ENCODE measurements at places on chromosomes 11 and 22.

DNA sequence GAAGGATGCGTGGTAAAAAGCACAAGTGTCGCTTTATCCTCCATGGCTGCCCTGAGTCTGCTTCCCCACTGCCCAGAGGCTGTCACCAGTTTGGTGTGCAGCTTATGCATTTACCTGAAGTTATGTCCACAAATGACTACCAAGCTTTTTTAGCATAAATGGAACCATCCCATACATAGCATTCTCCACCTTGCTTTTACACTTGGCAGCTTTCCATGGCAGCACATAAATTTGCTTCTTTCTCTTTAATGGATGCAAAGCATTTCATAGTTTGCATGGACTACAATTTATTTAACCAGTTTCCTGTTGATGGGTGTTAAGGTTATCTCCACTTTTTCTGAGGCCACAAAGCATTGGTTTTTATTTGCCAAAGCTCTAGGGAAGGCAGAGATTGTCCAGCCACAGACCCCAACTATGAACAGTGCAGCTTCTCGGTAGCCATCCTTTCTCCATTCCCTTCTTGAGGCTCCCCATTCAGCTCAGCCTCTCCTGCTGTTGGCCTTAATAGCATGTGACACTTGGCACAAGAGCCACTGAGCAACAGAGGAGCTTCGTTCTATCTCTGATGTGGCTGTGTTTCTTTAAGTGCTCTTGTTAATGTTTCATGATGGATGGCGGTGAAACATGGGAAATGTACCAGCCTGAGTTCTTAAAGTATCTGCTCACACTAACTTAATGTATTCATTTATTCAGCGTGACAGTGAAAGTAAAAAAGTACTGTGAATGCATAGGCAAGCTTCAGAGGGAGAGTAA, 59.8 kb upstream of the NAV2 start:
- no peak overlapping the region for H3K27ac ChIP-seq
- no peak overlapping the region for H3K4me3 ChIP-seq
- H3K4me1 ChIP-seq: no peaks in the 10 kb centered on the region
- no peak for DNase-seq

- DNase-seq: no peak
- H3K4me3 ChIP-seq: no peak overlapping the region
- no peak overlapping the region for H3K27ac ChIP-seq
- no peaks in the 10 kb centered on the region for H3K4me1 ChIP-seq
- peaks cover 34% of the 10 kb centered on the region for H3K27me3 ChIP-seq
- no peaks in the 10 kb centered on the region for H3K36me3 ChIP-seq
Observed at GRCh38 chr11:126501641-126502040, 146.2 kb downstream of the ST3GAL4 start.

- H3K27me3 ChIP-seq: no peaks in the 10 kb centered on the region
- no peak overlapping the region for H3K27ac ChIP-seq
Observed at GRCh38 chr11:106420686-106421085, 343.2 kb downstream of the AASDHPPT start.

- H3K36me3 ChIP-seq: peaks cover 3% of the 10 kb centered on the region
- H3K4me3 ChIP-seq: no peak overlapping the region
- no peak overlapping the region for H3K27ac ChIP-seq
- H3K4me1 ChIP-seq: no peaks in the 10 kb centered on the region
Observed at GRCh38 chr11:43830928-43831440, 49.6 kb upstream of the ALKBH3 start.

- H3K27me3 ChIP-seq: no peaks in the 10 kb centered on the region
- peak overlapping the region; percentile 79 for H3K4me3 ChIP-seq
- peaks cover 89% of the 10 kb centered on the region for H3K4me1 ChIP-seq
- DNase-seq: peak; percentile 86
Observed at GRCh38 chr22:46078241-46079092, 71.9 kb upstream of the PPARA start.

GRCh38 chr11:104130161-104130560, 33.8 kb downstream of the PDGFD start:
- H3K4me1 ChIP-seq: no peaks in the 10 kb centered on the region
- DNase-seq: no peak
- H3K27ac ChIP-seq: no peak overlapping the region
- H3K4me3 ChIP-seq: no peak overlapping the region
- no peaks in the 10 kb centered on the region for H3K36me3 ChIP-seq

DNA sequence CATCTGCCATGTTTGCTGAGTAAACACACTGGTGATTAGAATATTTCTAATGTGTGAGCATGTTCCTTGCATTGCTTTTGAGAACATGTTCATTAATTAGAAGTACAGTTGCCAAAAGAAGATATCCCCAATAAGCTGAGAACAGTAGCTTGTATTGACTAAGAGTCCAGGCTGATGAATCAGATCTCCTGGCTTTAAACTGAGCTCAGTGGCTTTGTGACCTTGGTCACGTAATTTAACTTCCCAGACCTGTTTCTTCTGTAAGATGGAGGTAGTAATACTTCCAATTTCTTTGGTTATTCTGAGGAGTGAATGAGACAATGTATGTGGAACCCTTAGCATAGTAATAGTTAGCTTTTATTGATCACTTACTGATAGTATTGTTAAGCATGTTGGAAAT, 61.9 kb downstream of the CYB5R2 start:
- H3K36me3 ChIP-seq: peaks cover 24% of the 10 kb centered on the region
- H3K4me1 ChIP-seq: peaks cover 18% of the 10 kb centered on the region
- no peaks in the 10 kb centered on the region for H3K27me3 ChIP-seq
- H3K4me3 ChIP-seq: no peak overlapping the region

DNA sequence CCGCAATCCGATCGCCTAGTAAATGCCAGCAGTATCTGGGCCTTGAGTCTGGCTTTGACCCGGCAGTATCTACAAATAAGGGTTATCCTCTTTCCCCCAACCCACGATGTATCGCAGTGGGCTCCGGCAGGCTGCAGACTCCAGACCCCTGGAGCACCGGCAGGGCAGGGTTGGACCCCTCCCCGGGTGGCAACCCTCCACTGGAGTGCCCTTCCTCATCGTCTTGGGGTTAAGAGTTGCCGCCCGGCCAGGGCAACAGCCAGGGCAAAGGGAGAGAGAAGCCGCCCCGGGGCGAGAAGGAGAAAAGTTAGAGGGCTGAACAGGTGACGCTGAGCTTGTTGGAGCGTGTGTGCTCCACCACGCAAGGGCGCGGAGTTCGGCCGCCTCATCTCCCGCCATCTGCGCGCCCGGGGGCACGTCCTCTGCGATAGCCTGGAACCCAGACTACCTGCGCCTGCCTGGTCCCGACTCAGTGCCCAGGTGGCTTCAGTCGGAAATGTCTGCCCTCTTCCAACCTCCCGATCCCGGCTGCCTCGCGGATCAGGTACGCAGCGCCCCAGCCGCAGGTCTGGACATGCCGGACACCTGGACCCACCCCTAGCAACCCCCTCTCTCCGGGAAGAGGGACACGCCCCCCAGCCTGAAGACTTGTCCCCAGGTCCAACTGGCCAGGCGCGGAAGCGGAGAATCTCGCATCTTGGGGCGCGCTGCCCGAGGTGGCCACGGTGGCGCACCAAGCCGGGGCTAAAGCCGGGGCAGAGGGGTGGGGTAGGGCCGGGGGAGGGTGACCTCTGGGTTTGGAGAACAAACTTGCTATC, 1.2 kb downstream of the DSCAML1 start:
- H3K36me3 ChIP-seq: no peaks in the 10 kb centered on the region
- peaks cover 23% of the 10 kb centered on the region for H3K4me1 ChIP-seq
- peak overlapping the region; percentile 55 for H3K4me3 ChIP-seq
- H3K27ac ChIP-seq: no peak overlapping the region
- DNase-seq: no peak

GRCh38 chr11:1701091-1701807, 4.3 kb downstream of the KRTAP5-6 start:
- no peak overlapping the region for H3K27ac ChIP-seq
- peaks cover 15% of the 10 kb centered on the region for H3K4me1 ChIP-seq
- no peak for DNase-seq
- no peaks in the 10 kb centered on the region for H3K36me3 ChIP-seq
- no peak overlapping the region for H3K4me3 ChIP-seq
- H3K27me3 ChIP-seq: no peaks in the 10 kb centered on the region

- DNase-seq: peak; percentile 78
- H3K27me3 ChIP-seq: no peaks in the 10 kb centered on the region
- no peak overlapping the region for H3K4me3 ChIP-seq
- no peaks in the 10 kb centered on the region for H3K36me3 ChIP-seq
Observed at GRCh38 chr11:57248780-57249383, 11.8 kb upstream of the APLNR start.

DNA sequence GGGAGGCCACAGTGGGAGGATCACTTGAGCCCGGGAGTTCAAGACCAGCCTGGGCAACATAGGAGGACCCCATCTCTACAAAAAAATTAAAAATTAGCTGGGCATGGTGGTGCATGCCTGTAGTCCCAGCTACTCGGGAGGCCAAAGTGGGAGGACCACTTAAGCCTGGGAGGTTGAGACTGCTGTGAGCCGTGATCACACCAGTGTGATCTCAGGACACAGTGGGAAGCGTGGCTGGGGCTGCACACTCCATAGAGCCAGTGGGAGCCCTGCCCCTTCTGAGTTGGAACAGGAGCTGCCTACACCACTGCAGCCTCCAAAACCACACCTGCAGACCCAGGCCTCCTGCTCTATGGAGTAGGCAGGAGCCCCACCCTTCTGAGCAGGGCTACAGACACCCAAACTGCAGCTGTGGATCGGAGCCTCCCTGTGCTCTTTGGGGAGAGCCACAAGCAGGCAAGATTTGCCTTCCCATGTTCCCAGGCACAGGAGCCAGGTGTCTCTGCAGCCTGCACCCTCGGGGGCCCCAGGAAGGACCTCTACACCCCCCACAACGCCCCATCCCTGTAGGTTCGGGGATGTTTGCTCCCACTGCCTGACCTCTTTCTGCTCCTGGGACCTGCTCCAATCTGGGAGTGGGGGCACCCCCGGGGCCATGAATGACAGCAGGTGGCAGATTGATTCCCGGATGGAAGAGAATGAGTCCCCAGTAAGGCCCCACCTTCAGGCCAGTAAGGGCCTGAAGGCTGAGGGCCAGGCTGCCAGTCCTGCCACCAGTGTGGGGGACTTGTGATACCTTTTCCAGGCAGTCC, 245.4 kb downstream of the BUD13 start:
- H3K27me3 ChIP-seq: peaks cover 32% of the 10 kb centered on the region
- H3K36me3 ChIP-seq: no peaks in the 10 kb centered on the region
- peak; percentile 61 for DNase-seq
- H3K4me1 ChIP-seq: no peaks in the 10 kb centered on the region

DNA sequence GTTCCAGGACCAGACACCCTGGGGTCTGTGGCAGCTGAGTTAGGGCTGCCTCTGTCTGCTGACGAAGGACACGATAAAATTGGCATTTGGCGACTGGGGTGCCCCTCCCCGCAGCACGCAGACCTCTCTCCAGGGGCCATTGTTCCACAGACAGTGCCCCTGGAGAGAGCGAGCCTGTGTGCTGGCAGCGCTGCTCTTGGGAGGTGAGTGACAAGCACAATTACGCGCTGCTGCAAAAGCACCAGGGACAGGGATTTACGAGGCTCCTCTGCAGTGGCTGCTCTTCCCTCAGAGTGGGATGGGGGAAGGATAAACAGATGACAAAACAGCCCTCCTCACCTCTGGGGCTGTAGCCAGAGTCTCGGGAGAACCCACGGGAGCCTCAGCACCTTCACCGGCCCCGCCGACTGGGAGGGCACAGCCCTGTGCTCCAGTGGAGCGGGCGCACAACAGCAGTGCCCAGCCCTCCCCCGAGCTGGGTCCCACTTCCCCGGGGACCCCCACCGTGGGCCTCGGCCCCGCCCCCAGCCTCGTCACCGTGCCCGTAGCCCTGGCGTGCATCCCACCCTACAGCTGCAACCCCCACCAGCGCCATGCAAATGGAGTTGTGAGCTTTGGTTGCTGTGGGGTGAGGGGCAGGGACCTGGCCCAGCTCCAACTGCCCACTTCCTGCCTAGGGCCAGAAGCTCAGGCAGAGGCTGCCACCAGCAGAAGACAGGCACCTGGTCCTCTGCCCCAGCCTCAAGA, 19.6 kb downstream of the CHID1 start:
- no peaks in the 10 kb centered on the region for H3K4me1 ChIP-seq
- no peak for DNase-seq
- H3K4me3 ChIP-seq: no peak overlapping the region
- no peaks in the 10 kb centered on the region for H3K27me3 ChIP-seq
- H3K27ac ChIP-seq: no peak overlapping the region

DNA sequence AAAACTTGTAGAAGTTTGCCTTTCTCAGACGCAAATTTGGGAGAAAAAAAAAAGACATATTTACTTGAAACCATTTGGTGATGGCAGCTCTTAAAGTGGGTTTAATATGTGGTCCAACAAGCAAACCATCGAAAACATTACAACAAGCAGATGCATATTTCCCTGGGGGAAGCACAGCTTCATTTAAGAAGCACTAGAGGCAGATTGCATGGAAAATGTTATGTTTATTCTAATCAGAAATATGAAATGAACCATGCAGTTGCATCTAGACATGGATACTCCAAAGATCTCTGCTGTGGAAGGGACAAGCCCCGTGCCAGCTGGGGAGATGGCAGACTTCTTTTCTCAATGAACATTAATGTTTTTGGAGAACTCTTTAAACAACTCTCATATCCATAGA, 57.4 kb upstream of the PARVA start:
- H3K4me1 ChIP-seq: peaks cover 14% of the 10 kb centered on the region
- H3K27ac ChIP-seq: no peak overlapping the region
- no peaks in the 10 kb centered on the region for H3K27me3 ChIP-seq
- no peak overlapping the region for H3K4me3 ChIP-seq
- no peak for DNase-seq
- peaks cover 13% of the 10 kb centered on the region for H3K36me3 ChIP-seq

DNA sequence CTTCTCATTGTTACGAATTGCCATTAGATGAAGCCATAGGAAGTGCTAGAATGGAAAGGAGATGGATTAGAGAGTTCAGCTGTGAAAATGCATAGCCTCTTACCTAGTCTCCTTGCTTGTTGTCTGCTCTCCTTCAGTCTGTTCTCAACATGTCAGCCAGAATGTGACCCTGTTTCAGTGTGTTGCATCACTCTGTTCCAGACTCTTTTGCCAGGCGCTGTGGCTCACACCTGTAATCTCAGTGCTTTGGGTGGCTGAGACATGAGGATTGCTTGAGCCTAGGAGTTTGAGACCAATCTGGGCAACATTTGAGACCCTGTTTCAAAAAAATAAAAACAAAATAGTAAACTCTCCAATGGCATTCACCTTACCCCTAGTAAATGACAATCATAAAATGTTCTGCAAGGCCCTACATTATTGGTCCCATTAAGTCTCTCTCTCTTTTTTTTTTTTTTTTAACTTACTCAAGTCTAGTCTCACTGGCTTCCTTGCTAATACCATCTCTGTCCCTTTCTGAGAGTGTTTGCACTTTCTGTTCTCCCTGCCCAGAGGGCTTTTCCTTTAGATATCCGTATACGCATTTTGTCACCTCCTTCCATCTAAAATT, 39.4 kb downstream of the CYP2R1 start:
- H3K4me3 ChIP-seq: no peak overlapping the region
- no peak for DNase-seq
- no peaks in the 10 kb centered on the region for H3K4me1 ChIP-seq
